Stimulated activated CD8-positive, alpha-beta memory T cell treated with anti-CD3 and anti-CD28 coated beads, Interleukin-15, amount 100 ng/mL, for 4 hours (primary cell): ENCODE measurements at places on chromosomes 11 and 22.

DNA sequence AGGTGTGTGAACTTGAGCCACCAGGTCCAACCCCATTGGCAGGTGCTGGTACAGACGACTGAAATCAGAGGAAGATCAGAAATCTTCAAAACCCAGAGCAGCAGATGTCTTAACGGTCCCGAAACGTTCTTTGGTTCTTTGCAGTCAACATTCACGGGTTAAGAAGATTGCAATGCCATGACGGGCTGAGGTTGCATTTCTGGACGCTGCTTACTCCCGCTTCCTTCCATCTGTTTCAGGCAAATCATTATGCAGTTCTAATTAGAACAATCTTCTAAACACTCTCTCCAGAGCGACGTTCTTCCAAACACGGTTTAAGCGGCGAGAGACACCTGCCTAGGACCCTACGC is 492 bp upstream of the LUZP2 start:
- no peak for DNase-seq

GRCh38 chr22:37298748-37299495 is 16.6 kb downstream of the CYTH4 start:
- DNase-seq: no peak

GRCh38 chr11:29432719-29433325 is 584.0 kb downstream of the KCNA4 start:
- no peak for DNase-seq

GRCh38 chr22:49826603-49827270 is 936 bp downstream of the BRD1 start:
- no peak for DNase-seq

GRCh38 chr11:116379185-116379828 is 393.5 kb downstream of the BUD13 start:
- DNase-seq: no peak

DNA sequence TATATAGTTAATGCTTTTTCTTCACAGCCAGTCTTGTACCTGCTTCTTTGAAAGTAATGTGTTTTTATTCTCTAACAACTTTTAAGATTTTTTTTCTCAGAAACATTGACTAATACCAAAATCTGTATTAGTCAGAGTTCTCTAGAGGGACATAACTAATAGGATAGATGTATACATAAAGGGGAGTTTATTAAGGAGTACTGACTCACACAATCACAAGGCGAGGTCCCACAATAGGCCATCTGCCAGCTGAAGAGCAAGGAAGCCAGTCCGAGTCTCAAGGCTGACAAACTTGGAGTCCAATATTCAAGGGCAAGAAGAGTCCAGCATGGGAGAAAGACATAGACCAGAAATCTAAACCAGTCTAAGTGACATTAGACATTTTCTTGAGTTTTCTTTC is 140.0 kb downstream of the RAB38 start:
- no peak for DNase-seq
